ENCODE measurements at places on chromosomes 7 and 10.

GRCh38 chr7:76225379-76225778 is 23.7 kb downstream of the SRRM3 start:
- no peak for DNase-seq

DNA sequence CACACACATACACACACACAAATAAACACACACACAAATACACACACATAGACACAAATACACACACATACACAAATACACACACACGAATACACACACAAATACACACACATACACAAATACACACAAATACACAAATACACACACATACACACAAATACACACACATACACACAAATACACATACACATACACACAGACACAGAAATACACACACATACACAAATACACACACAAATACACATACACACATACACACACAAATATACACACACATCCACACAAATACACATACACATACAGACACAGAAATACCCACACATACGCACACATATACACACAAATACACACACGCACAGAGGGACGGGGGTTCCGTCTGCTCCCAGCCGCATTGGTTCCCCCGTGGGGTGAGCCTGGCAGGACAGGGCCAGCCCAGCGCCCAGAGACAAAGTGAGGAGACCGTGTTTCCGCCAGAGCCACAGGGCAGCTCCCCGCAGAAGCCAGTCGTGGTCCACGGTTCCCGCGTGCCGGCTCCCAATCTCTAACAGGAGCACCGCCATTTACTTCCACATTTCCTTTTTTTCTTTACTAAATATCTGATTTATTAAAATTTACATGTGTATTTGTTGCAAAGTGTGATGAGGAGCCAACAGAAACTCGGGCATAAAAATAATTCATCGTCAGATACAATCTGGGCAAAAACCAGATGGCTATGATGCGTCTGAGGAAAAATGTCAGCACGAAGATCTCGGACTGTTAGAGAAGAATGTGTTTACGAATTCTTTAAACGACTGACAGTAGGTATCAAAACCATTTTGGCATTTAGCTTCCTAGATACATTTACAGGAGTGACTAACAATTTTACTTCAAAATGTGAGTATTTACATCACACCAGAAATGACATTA is 3.1 kb upstream of the KNDC1 start:
- no peak for DNase-seq

DNA sequence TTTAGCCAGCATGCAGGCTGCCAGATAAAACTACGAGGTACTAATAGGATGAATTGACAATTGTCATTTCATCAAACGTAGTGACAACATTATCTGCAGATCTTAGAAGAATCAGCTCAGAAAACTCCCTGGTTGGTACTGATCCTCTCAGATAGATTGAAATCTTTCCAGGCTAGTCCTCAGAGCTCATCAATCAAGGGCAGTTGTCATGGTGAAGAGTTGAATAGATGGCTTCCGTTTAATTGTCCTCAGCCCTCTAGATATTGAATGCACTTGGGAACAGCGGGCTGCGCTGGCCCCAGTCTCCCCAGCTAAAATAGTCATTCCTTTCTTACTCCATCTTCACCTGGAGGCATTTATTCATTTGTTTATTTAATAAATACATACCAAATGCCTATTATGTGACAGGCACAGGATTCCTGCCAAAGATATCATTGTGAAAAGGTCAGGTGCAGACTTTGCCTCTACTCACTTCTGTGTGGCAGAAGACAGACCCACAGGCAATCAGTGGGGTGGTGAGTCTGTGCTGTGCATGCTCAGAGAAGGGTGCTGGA is 1081.6 kb downstream of the TYW1 start:
- no peak for DNase-seq

DNA sequence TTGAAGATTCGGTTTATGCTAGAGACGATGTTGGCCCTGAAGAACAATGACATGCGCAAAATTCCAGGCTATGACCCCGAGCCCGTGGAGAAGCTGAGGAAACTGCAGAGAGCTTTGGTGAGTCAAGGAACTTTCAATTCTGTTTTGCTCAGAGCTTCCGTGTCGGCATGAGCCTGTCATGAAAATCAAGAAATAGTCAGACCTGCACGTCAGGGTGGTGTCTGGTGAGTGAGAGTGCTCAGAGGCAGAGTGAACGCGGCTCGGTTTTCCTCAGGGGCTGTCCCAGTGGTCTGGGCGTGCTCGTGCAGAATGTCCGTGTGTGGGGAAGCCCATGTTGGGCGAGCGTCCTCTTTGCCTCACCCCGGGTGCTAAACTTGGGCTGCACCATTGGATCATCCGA is 12.6 kb downstream of the NOM1 start:
- no peak for DNase-seq

DNA sequence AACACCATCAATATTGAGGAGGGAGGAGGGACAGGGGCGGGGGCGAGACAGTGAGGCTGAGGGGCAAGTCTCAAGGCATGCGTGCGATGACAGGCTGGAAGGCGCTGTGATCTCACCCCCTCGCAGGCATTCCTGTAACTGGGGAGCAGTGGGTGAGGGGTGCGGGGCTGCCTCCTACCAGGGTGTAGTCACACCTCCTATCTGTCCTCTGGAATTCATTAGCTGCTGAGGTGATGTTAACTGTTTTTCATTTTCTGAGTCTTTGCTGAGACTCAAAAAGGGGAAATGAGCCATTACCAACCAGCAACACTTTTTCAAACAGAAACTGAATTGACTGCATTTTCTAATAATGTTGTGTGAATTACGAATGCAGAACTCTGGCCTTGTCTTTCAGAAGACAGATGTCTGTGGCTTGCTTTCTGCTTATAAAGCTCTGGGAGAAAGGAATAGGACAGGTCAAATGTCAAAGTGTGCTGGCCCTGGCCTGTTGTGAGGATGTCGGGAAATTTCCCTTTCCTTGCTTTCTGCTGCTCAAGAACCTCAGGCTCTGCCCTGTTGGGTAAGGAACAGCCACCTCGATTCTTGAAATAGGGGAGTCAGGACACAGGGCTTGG is 23.7 kb upstream of the CDH23 start:
- DNase-seq: no peak

GRCh38 chr10:71063401-71063800 is 149.0 kb upstream of the UNC5B start:
- no peak for DNase-seq

DNA sequence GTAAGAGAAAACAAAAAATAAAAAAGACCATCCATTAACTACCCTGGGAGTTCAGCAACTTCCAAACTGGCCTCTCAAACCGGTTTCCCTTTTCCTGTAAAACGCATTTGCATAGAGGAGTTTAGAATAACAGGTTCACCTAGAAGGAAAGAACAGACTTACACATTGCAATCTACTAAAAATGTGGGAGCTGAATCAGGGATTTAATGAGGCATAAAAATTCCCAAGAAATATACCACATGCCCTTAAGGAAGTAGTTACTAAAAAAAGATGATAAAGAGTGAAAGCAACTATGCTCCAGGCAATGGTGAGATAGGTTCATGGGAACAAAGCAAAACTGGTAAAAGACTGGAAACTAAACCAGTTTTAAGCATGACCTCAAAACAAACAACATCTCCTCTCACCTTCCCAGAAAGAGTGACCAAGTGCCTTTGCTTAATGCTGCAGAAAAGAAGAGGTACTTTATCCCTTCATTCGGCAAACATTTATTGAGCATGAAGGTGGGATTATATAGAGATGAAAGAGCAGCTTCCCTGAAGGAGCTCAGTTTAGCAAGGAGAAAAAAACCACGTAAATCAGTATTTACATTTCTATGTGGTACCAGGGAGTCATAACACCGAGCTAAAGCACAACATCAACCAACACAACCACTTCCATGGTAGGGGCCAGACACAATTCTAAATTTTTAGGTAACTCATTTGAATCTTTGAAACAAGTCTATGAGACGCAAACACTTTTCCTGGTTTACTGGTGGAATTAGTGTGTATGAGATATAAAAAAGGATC is 152.8 kb downstream of the SGMS1 start:
- no peak for DNase-seq

GRCh38 chr7:80876894-80877414 is 41.9 kb downstream of the SEMA3C start:
- no peak for DNase-seq

GRCh38 chr10:91023700-91024398 is 103.0 kb upstream of the ANKRD1 start:
- no peak for DNase-seq

GRCh38 chr10:132846631-132847415 is 60.9 kb upstream of the NKX6-2 start:
- no peak for DNase-seq

GRCh38 chr7:128922496-128923410 is 12.2 kb upstream of the KCP start:
- no peak for DNase-seq

- no peak for DNase-seq
Observed at GRCh38 chr10:106956216-106956915, 208.1 kb downstream of the SORCS1 start.

DNA sequence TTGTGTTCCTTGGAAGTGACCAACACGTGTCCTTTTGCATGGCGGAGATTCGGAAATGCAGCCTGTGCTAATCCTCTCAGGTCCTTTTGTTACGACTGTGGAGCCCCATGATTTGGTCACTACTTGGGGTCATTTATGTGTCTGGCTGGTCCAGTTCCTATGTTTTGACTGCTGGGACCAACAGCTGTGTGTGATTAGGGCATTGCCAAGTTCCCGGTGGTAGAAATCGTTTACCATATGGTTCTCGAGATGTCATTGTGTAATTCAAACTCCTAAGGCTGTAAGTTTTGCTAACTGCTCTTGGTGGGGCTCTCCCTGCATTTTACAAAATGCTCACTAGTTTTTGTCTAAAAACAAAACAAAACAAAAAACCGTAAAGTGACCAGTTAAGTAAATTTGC is 62.0 kb downstream of the CCNY start:
- no peak for DNase-seq

DNA sequence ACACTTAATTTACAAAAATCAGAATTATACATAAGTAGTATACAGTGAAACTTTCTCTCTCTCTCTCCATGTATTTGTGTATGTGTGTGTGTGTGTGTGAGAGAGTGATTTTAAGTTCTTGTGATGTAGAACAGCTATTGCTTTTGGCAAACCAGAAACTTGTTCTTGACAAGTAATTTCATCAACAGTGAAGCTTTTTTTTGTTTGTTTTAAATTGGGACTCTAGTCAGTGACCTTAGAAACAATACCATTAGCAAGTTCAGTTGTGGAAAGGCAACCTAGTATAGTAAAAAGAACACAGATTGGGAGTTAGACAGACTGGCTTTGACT is 319.1 kb downstream of the PTEN start:
- no peak for DNase-seq

Measured in stimulated activated CD8-positive, alpha-beta memory T cell treated with anti-CD3 and anti-CD28 coated beads, Interleukin-15, amount 100 ng/mL, for 24 hours (primary cell).